GM13977 (cell line): ENCODE measurements at places on chromosomes 7 and 10.

DNA sequence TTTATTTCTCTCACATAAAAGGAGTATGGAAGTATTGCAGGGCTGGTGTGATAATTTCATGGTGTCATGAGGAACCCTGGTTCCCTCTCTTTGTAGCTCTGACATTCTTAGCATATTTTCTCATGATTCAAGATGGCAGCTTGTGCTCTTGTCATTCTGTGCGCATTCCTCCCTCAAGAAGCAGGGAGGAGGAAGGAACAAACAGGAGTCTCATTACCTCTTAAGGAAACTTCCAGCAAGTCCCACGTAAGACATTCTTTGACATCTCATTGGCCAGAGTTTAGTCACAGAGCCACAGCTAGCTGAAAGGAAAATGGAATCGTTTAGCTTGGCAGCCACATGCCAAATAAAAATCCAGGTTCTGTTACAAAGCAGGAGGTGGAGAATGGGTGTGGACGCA lies 546.8 kb downstream of the LRMDA start:
- DNase-seq = no peak

- no peak for DNase-seq
Observed at GRCh38 chr10:28678687-28679457, 1.6 kb downstream of the BAMBI start.

- DNase-seq = no peak
Observed at GRCh38 chr7:33922820-33923219, 17.5 kb downstream of the BMPER start.

GRCh38 chr7:24199978-24200377 lies 84.0 kb upstream of the NPY start:
- DNase-seq = no peak
